Erythroblast (primary cell): ENCODE measurements at places on chromosomes 3 and 15.

GRCh38 chr3:80068459-80068858, 300.7 kb upstream of the ROBO1 start:
- DNase-seq: no peak

- no peak for DNase-seq
These were observed 22.9 kb downstream of the SECISBP2L start for GRCh38 chr15:49023354-49023753.

GRCh38 chr3:149933858-149934257, 36.8 kb downstream of the PFN2 start:
- no peak for DNase-seq

DNA sequence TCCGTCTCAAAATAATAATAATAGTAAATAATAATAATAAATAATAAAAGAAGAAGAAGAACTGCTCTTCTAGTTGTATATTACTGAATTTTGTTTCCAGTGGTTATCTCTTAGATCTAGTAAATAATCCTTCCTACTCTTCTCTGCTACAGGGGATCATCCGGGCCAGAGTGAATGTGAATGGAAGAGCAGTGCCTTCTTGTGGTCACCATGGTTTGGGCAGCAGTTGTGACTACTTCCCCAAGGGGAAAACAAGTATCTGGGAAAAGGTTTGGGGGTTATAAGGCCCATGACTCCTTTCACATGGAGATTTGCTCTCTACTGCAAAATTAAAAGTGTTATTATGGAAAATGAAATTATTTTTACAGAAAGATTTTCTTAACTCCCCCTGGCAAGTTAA, 5.5 kb upstream of the OR5K1 start:
- no peak for DNase-seq

DNA sequence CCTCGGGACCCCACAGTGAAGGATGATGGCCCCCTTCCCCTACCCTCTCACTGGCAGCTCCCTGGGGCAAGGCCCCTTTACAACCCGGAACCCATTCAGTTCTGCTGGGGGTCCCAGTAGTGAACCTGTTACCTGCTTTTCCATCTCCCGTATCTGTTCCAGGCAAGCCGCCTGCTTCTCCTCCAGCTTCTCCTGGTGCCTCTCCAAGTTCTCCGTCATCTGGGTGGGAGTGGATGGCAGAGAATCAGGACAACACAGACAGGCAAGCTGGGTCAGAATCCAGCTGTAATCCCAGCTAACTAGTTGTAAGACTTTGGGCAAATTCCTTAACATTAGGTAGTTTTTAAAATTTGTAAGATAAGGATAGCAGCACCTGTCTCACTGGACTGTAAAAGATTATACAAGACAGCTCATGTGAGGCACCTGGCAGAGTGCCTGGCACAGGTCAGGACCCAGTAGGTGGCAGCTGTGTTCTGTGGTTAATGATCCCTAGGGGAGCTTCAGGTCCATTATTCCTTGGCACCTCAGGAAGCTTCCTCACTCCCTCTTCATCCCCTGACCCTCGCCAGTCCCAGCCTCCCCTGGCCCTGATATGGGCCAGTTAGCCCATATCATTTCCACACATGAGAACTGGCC, 6.4 kb upstream of the ANKRD63 start:
- DNase-seq: no peak

- DNase-seq: peak; percentile 45
These were observed 891 bp downstream of the NXPE3 start for GRCh38 chr3:101779822-101780381.

- no peak for DNase-seq
These were observed 446.0 kb downstream of the FGF12 start for GRCh38 chr3:192281207-192281880.

GRCh38 chr3:99413504-99413903, 224.9 kb upstream of the COL8A1 start:
- DNase-seq: no peak

DNA sequence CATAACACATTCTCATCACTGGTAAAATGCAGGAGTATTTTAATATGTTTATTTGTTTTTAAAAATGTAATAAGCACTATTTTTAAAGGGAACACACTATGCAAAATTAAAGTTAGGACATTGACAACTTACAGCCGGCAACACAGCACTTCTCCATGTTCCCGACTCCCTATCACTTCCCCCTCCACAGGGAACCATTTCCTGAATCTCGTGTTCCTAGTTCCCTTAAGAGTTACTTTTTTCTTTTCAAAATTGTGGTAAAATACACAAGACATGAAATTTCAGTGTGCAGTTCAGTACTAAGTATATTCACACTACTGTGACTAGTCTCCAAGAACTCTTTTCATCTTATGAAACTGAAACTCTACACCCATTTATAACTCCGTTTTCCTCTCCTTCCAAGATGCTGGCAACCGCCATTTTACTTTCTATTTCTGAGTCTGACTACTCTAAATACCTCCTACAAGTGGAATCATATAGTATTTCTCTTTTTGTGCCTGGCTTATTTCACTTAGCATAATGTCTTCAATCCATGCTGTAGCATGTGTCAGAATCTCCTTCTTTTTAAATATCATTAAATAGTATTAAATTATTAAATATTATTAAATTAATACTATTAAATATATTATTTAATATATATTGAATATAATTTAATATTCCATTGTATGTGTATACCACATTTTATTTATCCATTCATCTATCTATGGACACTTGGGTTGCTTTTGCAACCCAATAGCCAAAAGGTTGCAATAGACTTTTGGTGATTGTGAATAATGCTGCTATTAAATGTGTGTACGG, 25.9 kb upstream of the UBE2Q2 start:
- DNase-seq: no peak

DNA sequence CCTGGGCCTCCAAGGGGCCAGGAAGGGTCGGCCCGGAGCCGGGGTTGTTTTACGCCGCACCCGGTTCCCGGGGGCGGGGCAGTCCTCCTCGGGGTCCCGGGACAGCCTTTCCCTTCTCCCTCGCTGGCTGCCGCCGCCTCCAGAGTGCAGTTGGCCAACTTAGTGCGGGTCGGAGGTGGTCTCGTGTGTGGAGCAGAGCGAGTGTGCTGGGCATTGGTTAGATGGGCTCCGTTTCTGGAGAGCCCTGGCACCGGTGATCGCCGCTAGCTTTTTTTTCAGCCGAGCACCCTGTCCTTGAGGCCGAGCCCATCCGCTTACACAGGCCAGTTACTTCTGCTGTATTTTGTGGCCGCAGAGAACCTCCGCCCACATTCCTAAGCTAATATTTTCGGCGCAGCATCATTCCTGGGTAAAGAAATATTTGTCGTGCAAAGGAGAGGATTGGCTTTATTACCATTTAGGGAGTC, 585 bp downstream of the KIF23 start:
- DNase-seq: peak; percentile 69

- DNase-seq: peak; percentile 50
These were observed 29.5 kb downstream of the AGTR1 start for GRCh38 chr3:148727231-148727630.

GRCh38 chr3:185926445-185926844, 11.4 kb downstream of the TRA2B start:
- no peak for DNase-seq

DNA sequence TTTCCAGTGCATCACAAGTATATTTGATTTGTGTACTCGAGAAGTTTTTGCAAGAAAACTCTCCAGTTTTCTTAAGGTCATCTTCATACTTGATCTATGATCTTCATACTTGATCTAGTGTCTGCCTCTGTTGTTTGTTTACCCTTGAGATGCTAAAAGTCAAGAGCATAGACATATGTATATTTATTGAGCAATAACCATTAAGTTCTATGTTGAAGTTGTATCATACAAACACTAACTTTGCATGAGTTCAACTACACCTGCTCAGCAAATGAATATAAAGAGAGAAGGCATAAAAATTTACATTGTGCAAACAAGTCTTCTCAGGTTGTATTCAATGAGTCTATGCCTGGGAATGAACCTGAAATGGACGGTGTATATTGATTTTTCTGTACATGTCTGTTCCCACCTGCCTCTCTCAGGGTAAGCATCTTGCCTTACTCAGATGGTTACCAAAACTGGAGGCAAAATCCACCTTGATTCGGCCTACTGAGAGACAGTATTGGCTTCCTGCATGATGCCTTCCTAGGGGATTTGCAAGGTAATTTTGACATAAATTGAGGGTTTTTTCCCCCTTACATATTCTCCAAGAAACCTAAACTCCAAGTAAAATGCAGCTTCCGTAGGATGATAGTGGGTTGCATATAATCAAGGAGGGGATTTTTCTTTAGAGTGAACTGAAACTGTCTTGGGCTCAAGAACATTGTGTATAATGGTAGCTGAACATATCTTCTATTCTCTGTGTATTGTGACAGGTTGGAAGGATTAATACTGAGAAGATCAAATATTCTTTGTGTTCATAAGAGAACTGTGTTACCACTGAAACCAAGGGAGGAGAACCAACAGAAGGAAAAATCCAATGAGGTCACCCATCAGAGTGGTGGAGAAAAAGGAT, 110.4 kb downstream of the FILIP1L start:
- DNase-seq: no peak

GRCh38 chr15:48085591-48085930, 35.2 kb upstream of the SLC24A5 start:
- DNase-seq: no peak

GRCh38 chr3:161212171-161212771, 8.8 kb upstream of the NMD3 start:
- DNase-seq: no peak

- peak; percentile 38 for DNase-seq
These were observed 57.6 kb upstream of the SLCO2A1 start for GRCh38 chr3:134087060-134087974.

GRCh38 chr15:60135961-60136360, 131.8 kb downstream of the FOXB1 start:
- no peak for DNase-seq

GRCh38 chr3:17258823-17259436, 374.2 kb downstream of the PLCL2 start:
- DNase-seq: peak; percentile 51

DNA sequence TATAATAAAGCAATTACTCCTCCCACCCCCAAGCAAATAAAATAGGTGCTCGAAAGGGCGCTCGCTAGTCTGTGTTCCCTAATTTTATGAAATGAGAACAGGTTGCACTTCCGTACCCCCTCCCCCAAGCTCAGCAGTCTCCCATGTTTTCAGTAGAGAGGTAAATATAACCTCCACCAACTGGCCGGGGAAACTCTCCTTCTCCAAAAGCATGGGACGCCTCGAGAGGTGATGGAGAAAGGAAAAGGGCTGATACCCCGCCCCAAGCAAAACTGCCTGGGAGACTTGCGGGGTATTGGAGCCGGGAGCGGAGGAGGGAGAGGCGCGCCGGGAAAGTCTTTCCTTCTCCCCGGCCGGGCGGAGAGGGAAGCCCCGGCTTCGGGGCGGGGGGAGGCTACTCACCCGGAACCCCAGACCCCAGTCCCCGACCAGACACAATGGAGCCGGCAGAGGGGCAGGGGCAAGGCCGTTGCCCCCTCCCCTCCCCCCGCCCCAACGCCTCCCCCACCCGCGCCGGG, 605 bp downstream of the DCUN1D1 start:
- peak; percentile 79 for DNase-seq

- DNase-seq: no peak
These were observed 20.3 kb downstream of the SPG21 start for GRCh38 chr15:64969401-64969800.

DNA sequence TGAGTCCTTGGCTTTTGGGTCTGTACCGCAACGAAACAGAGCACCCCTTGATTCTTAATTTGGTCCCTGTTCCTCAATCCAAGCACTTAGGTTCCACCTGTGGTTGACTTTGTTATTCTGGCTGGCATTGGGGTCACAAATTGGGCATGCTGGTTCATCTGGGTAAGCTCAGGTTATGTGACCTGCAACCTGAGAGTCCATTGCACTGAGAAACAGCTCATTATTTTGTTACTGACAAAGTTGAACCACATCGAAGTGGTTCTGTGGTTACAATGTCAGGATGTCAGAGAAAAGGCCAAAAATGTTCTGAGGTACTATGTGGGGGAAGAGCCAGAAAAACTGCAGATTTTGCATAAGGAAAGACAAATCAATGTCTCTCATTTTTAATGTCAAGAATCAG, 74.2 kb downstream of the ZNF621 start:
- no peak for DNase-seq

GRCh38 chr3:170490828-170491560, 72.3 kb downstream of the CLDN11 start:
- no peak for DNase-seq

GRCh38 chr3:196740481-196741248, 1.0 kb downstream of the PAK2 start:
- peak; percentile 71 for DNase-seq

DNA sequence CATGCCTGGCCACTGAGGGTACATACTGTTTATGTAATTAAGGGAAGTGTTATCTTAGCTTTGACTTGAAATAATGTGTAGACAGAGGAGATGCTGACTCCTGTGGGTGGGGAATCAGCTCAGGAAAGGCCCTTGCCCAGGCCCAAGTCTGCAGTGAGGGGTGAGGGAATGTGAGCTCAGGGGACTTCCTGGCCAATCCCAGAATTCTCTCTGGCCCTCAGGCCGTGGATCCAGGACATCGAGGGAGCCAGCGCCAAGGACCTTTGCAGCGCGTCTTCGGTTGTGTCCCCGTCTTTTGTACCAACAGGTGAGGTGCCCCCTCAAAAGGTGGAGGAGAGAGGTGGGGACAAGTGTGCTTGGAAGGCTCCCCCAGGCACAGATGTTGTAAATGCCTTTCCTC, 6.4 kb downstream of the CIB1 start:
- no peak for DNase-seq

- DNase-seq: no peak
These were observed 524.2 kb upstream of the LMCD1 start for GRCh38 chr3:7977245-7978086.
